Lower leg skin (tissue), 4 donors: ENCODE measurements at places on chromosomes 5 and 9.

DNA sequence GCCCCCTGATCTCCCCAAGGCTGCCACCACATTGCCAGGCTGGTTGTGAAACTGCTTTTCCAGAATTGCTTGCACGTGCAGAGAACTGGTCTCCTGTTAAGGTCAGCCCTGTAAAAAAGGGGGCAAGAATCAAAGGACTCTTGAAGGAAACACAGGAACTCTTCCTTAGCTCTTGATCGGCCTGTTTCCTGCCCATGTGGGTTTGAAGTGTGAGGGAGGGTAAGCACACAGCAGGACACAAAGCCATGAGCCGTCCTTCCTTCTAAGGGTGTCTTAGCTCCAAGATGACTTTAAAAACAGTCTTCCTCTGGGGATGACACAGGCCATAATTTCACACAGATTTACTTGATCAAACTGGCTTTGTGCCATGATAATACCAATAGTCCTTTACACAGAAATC lies 36.1 kb downstream of the TEK start:
- no peak for DNase-seq

DNA sequence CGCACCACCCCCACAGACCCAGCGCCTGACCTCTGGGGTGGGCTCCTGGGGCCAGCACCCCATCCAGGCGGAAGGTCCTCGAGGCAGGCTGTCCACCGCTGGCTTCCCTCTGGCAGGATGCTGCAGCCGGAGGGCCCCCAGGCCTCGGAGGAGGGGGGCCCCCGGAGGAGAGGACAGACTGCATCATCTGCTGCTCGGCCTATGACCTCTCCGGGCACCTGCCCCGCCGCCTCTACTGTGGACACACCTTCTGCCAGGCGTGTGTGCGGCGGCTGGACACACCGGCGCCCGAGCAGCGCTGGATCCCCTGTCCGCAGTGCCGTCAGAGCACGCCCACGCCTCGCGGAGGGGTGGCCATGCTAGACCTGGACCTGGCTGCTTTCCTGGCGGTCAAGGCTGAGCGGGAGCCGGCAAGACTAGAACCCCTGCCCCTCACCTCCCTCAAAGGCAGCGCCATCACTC lies 1.2 kb downstream of the RNF224 start:
- DNase-seq: no peak

DNA sequence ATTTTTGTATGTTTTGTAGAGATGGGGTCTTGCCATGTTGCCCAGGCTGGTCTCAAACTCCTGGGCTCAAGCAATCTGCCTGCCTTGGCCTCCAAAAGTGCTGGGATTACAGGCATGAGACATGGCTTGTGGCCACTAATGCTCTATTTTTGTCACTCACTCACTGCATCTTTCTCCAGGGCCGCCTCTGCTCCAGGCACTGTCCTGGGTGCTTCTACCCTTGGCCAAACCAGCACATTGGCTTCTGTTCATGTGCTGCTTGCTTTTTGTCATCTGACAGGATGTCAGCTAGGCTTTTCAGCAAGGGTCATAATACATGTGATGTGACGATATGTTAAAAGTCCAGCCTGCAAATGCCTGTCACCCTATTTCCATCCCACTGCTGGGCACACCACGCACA lies 3.2 kb downstream of the ODF2 start:
- no peak for DNase-seq

- DNase-seq: no peak
Measured at GRCh38 chr9:107942856-107943255, 453.3 kb upstream of the KLF4 start.

DNA sequence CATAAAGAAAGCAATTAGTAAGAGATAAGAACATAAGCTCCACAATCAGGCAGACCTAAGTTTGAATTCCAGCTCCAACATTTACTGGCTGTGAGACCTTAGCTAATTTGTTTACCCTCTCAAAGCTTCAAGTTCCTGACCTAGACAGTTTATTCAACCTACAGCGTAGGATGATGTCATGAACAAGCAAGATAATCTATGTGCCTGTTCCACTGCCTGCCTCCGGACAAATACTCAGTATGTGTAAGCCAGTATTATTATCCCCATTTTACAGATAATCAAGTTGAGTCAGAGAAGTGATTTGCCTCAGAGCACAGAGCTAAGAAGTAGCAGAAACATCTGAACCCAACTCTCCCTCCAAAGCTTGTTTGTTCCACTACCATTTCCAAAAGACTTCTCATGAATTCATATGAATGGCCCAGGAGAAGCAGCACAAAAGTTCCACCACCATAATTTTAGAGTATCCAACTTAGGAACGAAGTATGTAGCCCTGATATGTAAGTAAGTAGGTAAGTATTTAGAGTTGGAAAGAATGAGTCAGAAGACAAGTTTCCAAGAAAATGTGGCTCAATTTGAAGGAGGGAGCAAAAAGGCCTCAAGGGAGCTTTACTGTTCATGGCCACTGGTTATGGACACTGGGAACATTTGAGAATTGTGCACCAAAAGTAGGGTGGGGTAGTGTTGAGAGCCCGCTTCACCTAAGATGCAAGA lies 398.2 kb downstream of the NFIB start:
- no peak for DNase-seq

DNA sequence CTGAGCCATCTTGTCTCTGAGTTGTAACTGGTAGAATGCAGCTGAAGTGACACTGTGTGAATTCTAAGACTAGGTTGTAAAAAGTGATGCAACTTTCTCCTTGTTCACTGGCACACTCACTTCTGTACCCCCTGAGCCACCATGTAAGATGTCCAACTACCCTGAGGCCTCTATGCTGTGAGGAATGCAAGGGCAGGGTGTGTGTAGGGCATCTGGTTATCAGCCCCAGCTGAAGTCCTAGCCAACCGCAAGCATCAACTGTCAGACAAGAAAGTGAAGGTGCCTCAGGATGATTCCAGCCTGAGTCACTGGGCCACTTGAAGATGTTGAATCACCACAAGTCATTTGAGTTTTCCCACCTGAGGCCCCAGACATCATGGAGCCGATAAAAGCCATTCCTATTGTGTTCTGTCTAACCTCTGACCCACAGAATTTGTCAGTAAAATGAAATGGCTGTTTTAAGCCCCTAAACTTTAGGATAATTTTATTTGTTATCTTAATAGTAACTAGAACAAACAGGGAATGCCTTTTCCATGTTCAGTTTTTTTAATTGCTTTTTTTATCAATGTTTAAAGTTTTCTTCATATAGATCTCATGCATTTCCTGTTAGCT lies 18.7 kb upstream of the RHOBTB3 start:
- DNase-seq: no peak

DNA sequence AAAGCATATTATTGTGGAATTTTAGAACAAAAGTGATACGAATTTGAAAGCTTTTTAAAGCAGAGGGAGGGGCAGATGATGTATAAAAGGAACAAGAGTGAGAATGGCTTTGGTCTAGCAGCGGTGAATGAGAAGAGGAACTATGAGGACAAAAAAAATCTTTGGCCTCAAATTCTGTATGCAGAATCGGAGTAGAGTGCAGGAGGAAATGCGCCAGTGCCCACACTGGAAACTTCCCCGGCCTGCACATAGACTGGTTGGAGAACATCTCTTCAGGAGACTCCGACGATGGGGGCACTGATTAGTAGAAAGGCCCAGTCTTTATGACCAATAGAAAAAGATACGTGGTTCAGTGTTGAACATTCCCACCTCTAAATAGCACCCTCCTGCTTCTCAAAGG lies 51.3 kb downstream of the SLC46A2 start:
- DNase-seq: no peak
